ENCODE measurements at places on chromosomes 3 and 15.

GRCh38 chr15:48565560-48566482 lies 79.7 kb downstream of the FBN1 start:
- DNase-seq, result no peak

- DNase-seq, result no peak
Measured at GRCh38 chr15:41474436-41474835, 19.2 kb upstream of the ITPKA start.

GRCh38 chr3:35654476-35654875 lies 15.2 kb downstream of the ARPP21 start:
- no peak for DNase-seq

GRCh38 chr3:47495111-47495510 lies 18.4 kb downstream of the ELP6 start:
- no peak for DNase-seq

GRCh38 chr3:130509008-130509407 lies 8.0 kb upstream of the COL6A6 start:
- no peak for DNase-seq

DNA sequence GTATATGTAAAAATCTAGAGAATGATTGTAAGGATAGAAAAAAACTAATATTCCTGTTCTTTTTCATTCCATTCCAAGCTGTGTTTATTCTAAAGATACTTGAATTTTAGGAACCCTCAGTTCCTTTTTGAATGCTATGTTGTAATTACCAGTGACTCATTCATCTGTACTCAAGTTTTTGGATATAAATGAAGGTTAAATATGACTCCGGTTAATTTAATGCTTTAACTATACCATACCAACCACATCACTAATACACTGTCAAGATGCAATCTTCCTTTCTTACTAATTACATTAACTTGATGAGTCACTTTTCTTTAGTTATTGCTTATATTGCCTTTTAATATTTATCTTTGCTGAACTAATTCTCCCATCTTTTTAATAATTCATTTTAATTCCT lies 68.8 kb upstream of the ZNF148 start:
- no peak for DNase-seq

- no peak for DNase-seq
Measured at GRCh38 chr3:101195951-101196713, 124.2 kb downstream of the IMPG2 start.

DNA sequence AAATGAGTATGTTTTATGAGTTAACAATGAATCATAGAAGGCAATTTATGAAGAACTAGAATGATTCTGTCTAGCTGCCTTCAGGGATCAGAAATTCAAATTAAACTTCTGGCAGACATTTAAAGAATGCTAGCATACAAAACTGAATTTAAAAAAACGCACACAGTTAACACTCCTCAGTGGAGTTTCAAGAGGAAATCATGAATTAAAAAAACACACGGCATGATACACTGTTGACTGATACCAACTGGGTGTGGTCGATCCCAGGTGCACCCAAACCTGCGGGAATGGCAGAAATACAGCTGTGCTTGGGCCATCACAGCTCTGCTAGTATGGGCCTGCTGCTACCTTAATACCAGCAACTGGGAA lies 526.0 kb downstream of the FOXP1 start:
- DNase-seq, result no peak

DNA sequence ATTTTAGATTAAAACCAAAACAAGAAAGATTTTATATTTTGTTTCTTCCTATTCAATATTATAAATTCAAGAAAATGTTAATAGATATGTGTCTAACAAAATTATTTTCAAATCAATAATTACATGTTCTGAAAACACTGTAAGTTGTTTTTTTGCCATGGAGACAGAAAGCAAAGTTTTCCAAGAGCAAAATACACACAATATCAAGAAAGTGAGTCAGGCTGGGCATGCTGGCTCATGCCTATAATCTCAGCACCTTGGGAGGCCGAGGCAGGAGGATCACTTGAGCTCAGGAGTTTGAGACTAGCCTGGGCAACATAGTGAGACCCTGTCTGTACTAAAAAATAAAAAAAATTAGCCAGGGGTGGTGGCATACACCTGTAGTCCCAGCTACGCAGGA lies 71.7 kb downstream of the TTC23 start:
- no peak for DNase-seq

- no peak for DNase-seq
Measured at GRCh38 chr15:69502470-69503045, 49.9 kb downstream of the RPLP1 start.

- DNase-seq, result peak; percentile 41
Measured at GRCh38 chr15:69074001-69074842, 59.7 kb downstream of the NOX5 start.

- no peak for DNase-seq
Measured at GRCh38 chr3:25900161-25900560, 110.3 kb downstream of the OXSM start.

GRCh38 chr15:80615783-80616391 lies 79.2 kb upstream of the ABHD17C start:
- no peak for DNase-seq

DNA sequence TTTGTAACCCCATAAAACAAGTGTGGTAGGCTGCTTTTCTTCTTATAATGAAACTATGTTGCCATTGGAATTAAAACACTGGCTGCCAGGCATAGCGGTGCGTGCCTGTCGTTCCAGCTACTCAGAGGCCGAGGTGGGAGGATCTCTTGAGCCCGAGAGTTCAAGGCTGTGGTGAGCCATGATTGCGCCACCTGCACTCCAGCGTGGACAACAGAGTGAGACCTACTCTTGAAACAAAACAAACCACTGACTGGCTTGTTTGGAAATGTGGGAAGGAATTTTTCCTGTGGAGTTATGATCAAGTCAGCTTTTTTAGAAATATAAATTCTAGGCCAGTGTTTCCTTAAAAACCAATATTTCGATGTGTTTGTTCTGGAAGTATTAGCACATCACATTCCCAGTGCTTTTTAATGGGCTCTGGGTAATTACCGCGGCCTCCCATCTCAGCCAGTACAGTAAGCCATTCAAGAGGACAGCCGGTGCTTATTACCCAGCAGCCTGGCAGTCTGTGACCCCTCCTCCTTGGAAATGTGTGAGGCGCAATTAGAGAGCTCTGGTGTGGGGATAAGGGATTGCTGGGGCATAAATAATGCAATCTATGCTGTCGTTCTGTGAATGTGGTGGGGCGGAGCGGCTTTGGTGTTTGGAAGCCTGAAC lies 58.3 kb upstream of the TRAK1 start:
- DNase-seq, result peak; percentile 36

DNA sequence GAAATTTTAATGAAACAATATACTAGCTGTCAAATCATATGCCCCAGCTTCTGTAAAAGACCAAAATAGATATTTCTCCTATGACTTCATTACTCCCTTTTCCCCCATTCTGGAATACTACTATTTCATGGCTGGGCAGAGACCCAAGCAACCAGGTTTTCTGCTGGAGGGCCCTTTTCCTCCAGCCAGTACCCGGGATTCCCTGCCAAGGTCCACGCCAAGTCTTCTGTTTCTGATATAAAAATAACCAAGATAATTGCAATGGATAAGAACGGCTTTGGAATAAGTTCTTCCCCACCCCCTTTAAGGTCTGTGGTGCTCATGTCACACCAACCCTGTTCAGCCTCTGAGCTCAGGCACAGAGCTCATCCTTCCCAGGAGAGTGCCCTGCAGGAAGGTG lies 17.2 kb upstream of the NMNAT3 start:
- DNase-seq, result no peak

DNA sequence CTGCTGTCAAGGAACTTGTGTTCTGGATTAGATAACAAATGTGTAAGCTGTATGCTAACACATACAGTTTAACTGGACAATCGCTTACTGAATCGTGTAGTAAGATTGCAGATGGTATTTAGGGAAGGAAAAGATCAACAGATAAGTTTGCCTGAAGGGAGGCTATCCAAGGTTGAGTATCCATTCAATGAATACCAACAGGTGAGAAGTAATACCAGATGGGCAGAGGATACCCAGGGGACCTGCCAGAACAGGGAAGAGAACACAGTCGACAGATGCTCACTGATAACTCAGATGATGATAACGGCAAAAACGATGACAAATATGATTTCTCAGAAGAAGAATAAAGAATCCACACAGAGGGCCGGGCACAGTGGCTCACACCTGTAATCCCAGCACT lies 3.2 kb upstream of the UACA start:
- DNase-seq, result no peak

- DNase-seq, result no peak
Measured at GRCh38 chr15:99361545-99362185, 110.4 kb downstream of the LRRC28 start.

- DNase-seq, result no peak
Measured at GRCh38 chr15:97947465-97948260, 12.8 kb upstream of the ARRDC4 start.

DNA sequence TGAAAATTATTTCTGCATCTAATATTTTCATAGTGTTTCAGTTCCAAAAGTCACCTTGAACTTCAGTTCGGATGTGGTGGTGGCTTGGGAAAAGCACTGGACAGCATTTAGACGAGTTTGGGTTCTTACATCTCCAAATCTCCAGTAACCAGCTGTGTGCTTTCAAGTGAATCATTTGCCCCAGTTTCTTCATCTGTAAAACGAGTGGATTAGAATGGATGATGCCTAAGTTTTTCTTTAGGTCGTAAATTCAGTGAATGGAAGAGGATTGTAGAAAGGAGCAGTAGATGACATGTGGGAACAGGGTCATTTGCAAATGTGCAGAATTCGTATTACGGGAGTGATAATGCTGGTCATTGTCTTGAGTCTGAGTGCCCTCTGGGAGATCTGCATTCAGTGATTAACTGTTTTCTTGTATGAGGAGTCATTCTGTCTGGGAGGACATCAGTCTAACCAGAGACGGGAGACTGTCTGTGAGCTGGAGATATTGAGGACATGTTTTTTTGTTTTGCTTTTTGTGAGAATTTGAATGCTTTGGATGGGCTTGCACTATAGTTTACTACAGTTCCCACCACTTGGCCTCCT lies 641.6 kb upstream of the TBL1XR1 start:
- no peak for DNase-seq

DNA sequence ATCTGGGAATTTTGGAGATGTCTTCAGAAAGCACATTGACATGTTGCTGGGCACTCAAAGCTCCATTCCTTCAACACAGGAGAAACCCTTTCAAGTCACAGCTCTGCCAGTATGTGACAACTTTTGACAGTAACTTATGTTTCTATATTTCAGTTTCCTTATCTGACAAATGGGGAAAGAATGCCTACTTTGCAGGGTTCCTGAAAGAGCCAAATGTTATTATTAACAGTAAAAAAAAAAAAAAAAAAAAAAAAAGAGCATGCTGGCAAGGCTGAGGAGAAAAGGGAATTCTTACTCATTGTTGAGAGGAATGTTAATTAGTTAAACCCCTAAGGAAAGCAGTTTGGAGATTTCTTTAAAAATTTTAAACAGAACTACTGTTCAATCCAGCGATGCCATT lies 272.5 kb upstream of the TGFBR2 start:
- no peak for DNase-seq
